ENCODE measurements at places on chromosomes 16 and 17.
A peak's percentile ranks its signal among the peaks of the same experiment; 100 is the strongest.

GRCh38 chr17:42574463-42574862 is 3.1 kb downstream of the PSMC3IP start:
- DNase-seq, result no peak

- DNase-seq, result no peak
Measured at GRCh38 chr16:1272453-1273198, 16.8 kb downstream of the TPSD1 start.

DNA sequence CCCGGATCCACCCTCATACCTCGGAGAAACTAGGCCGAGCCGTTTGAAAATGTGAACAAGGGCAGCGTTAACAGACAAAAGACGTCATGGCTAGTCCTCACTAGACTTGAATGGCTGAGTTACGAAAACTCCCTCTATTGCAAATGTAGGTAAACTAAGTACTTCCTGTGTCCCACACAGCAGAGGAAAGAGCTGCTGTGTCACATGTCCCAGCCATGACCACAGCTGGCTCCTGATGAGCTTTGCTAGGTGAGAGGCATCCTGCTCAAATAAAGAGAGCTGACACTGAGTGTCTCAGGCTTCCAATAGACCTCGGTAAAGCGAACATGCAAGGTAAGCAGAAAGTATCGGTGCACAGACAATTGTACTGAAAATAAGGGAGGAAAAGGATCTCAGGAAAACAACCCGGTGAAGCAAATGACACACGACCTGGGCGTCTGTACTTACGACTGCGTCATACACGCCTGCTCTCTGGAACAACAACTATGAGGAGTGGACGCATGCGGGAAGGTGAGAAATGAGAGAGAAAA is 26.0 kb downstream of the TMEM204 start:
- no peak for DNase-seq

DNA sequence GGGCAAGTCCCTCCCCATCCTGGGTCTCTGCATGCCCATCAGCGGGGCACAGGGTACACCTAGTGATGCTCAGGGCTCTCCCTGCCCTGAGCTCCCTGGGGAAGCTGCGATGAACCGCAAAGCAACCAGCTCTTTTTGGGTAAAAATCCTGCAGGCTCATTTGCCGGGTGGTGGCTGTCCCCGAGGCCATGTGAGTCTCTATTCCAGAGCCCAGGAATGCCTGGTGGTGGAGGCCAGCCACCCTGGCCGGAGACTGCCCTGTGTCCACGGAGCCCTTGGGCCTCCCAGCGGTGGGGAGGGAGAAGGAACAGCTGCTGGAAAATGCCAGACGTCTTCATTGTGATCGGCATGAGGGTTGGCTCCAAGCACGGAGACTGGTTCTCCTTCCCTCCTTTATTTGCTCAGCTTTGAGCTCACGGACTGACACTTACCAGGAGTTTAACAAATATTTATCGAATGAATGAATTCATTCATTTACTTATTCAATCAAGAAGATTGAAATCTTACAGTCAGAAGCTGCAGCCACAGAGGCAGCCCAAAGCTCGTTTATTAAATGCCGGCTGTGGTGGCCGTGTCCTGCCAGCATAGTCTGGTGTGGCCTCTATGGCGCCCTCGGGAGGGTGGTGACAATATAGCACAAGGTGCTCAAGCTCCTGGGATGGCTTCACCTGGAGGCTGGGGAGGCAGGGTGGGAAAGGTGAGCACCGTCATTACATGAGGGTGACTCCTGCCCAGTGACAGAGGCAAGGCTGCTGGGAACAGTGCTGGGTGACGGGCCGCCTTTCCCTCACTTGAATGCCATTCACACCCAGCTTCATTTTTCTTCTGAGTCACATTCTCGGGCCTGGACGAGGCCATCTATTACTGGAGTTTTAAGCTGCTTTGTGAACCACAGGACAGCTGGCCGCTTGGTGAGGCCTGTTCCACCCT is 31.1 kb upstream of the JPH3 start:
- DNase-seq, result no peak

DNA sequence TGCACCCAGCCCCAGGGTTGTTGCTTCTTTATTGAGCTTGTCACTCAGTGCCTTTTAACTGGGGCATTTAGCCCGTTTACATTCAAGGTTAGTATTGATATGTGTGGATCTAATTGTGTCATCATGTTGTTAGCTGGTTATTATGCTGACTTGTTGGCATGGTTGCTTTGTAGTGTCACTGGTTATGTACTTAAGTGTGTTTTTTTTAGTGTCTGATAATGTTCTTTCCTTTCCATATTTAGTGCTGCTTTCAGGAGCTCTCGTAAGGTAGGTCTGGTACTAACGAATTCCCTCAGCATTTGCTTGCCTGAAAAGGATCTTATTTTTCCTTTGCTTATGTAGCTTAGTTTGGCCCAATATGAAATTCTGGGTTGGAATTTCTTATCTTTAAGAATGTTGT is 33.5 kb downstream of the NF1 start:
- DNase-seq, result no peak

- DNase-seq, result no peak
Measured at GRCh38 chr16:6279286-6279685, 1053.4 kb upstream of the RBFOX1 start.

DNA sequence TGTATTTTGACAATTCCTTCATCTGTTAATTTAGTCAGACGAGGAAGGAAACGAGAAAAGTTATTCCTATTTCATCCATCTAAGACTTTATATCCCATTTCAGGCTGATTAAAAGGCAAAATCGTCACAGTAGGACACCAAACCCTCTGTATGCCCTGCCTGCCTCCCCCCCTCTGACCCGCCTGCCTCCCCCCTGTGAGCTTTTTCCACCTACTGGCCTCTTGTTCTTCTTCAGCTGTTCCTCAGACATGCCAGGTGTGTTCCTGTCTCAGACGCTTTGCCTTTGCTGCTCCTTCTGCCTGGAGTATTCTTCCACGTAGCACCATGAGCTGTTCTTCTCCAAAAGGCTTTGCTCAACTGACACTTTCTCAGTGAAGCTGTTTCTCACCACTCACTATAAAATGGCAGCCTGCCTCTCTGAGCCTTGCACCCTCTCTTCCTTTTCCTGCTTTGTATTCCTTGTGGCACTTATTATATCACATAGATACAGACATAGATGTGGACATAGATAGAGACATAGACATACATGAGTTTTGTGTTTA is 723.4 kb downstream of the MAF start:
- DNase-seq, result no peak

DNA sequence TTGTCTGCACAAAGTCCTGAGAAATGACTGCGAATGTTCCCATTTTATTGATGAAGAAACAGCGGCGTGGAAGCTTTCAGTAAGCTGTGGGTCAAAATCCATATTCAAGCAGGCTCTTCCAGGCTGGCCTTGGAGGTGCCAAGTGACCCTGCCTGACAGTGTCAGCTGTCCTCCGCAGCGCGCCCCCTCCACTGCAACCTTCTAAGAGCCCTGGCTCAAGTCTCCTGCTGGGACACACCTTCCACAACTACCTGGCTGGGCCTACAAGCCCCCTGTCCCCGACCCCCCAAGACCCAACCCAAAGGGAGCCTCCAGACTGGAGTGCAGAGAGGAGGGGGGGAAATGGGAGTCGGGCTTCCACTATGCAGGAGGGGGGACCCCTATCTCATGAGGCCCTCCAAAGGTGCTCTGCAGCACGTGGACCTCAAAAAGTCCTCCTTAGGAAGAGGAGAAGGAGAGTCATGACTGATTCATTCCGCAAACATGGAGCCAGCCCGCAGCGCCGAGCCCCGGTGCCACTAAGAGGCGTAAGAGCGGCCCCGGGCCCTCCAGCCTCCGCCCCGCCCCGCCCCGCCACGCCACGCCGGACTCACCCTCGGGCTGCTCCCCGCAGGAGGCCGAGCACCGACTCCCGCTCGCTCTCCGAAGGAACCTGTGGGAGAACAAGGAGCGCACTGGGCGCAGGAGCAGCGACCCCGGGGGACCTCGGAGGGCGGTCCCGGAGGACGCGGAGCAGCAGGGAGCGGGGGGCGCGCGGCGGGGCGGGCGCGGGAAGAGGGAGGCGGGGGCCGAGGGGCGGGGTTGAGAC is 574 bp downstream of the MPP3 start:
- DNase-seq, result peak; percentile 11

- peak; percentile 11 for DNase-seq
Measured at GRCh38 chr16:9966569-9967157, 215.6 kb downstream of the GRIN2A start.

GRCh38 chr16:11107780-11108465 is 148.1 kb downstream of the SOCS1 start:
- DNase-seq, result no peak

- no peak for DNase-seq
Measured at GRCh38 chr16:81641395-81642106, 137.5 kb upstream of the PLCG2 start.

- DNase-seq, result no peak
Measured at GRCh38 chr17:41848788-41849187, 11.2 kb downstream of the KLHL10 start.

GRCh38 chr17:17518014-17518413 is 21.8 kb upstream of the RASD1 start:
- no peak for DNase-seq

GRCh38 chr17:17503566-17504130 is 7.5 kb upstream of the RASD1 start:
- no peak for DNase-seq

DNA sequence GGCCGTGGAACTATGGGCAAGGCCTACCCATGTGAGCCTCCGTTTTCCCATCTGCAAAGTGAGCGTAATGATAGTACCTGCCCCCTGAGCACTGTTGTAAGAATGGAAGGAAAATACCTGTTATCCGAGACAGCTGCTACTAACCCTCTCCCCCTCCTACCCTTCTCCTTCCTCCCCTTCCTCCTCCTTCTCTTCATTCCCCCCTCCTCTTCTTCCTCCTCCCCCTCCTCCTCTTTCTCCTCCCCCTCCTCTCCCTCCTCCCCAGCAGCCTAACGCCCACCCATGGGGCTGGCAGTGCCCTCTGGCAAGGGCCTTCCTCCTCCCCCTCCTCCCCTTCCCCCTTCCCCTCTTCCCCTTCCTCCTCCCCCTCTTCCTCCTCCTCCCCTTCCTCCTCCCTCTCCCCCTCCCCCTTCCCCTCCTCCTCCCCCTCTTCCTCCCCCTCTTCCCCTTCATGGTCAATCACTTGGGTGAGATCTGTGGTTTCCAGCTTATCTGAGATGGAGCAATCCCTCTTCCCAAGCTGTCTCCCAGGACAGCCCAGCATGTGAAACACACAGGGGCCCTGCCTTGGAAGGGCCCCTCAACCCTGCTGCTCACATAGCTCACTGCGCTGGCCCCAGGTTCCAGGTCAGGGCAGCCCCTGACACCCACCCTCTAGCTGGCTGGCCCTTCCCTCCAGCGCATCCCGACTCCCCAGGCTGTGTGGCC is 6.4 kb downstream of the ZFPM1 start:
- DNase-seq, result no peak

DNA sequence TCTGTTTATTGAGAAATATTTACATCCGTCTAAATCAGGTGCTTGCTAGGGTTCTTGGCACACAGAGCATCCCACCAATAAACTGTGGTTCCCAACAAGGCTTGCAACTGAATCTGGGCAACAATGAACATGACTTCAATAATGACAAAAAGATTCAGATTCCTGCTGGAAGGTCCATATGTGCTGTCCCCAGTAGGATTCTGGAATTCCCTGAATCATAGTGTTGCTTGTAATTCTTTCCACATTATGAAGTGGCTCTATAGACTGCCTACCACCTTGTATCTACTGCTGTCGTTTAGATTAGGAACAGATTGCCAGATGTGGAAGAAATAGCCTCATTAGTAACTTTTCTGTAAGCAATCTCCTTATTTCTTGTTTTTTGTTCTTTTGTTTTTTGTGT is 265.9 kb downstream of the WWOX start:
- DNase-seq, result no peak

DNA sequence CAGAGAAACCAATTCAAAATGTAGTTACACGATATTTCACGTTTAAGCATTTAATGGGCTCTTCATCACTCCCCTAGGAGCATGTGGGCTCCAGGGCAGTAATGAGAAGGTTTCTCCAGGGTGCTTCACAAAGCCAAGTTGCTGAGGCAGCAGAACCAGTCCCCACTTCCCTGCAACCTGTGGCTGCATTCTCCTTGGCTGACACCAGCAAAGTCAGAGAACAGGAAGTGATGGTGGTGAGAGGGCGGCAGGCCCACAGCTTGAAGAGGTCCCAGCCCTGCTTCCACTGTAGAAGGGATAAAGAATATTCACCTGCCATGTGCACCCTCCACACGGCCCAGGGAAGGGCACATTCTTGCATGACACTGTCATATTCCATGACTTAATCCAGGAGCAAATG is 133.2 kb downstream of the CBLN1 start:
- DNase-seq, result no peak

GRCh38 chr16:183005-183404 is 2.7 kb downstream of the HBQ1 start:
- DNase-seq, result no peak

DNA sequence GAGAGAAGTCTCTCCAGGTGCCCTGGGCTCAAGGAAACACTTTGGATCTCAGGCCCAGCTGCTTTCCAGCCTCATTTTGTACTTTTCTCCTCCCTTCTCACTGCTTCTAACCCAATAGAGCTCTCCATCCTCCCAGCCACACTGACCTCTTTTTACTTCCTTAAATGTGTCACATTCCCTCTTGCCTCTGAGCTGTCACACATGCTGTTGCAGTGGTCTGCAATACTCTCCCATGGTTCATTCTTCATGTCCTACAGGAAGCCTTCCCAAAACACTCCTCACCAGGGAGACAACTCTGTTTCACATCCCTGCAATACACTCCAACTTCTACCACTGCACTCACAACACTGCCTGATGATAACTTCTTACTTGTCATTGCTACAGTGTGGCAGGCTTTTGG is 242.1 kb upstream of the DYNLRB2 start:
- DNase-seq, result no peak

GRCh38 chr16:1769402-1770300 is 1.7 kb downstream of the NME3 start:
- no peak for DNase-seq

GRCh38 chr17:62757500-62757951 is 50.6 kb downstream of the MARCHF10 start:
- no peak for DNase-seq

GRCh38 chr16:64390102-64390501 is 731.8 kb downstream of the CDH11 start:
- DNase-seq, result no peak

GRCh38 chr16:30750876-30751465 is 2.7 kb downstream of the PHKG2 start:
- DNase-seq, result no peak

DNA sequence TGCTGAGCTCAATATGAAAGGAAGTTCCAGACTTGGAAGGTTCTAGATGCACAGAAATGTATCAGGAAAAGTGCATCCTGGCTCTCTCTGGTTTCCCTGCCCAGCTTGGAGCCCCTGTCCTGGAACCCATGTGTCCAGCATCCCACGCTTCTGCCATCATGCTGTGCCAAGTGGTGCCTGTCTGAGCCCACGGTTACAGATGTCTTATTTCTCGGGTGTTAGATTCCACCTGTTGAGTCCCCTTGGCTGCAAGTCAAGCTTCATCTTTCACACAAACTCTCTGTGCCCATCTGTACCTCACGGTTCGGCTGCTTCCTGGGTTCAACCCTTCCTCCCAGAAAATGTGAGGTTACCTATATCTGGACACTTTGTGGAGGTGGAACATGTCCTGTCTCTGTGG is 22.5 kb downstream of the OR1D5 start:
- no peak for DNase-seq

DNA sequence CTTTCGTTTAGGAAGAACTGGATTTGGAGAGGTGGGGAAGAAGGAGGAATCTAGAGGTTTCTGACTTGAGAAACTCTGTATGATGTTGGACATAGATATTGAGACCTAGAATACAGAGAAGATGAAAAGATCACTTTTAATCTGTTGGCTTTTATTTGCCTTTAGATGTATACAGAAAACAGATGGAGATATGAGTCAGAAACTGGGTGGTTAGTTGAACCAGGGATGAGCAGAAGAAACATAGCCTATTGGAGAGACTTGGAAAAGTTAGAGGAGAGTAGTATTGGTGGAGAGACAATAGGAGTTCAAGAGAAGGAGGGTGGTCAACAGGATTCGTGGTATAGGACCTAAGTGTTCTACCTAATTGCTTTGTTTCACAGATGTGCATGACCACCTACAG is 5.1 kb downstream of the PHAF1 start:
- no peak for DNase-seq
